ENCODE measurements at places on chromosomes 1 and 21.

DNA sequence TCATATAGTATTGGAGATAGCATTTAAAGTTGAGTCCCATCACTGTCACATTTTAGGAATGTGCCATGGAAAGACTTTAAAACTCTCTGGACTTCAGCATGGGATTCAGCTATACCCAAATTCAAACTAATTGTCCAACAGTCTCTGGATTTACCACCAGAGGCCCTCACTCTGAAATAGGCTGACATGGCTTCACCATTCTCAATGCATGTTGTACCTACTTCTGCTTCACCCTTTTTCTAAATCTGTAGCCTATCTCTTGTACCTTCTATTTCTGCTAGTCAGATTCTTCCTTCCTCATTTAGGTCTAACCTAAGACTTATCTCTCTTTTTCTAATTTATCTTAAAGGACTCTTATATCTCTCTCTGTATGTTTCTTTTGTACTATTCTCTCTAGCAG, 512.7 kb upstream of the ZRANB2 start:
- no peak for DNase-seq

- DNase-seq: no peak
Measured at GRCh38 chr1:220290140-220290761, 18.0 kb upstream of the RAB3GAP2 start.

- DNase-seq: no peak
Measured at GRCh38 chr1:64092851-64093371, 110.5 kb upstream of the UBE2U start.

DNA sequence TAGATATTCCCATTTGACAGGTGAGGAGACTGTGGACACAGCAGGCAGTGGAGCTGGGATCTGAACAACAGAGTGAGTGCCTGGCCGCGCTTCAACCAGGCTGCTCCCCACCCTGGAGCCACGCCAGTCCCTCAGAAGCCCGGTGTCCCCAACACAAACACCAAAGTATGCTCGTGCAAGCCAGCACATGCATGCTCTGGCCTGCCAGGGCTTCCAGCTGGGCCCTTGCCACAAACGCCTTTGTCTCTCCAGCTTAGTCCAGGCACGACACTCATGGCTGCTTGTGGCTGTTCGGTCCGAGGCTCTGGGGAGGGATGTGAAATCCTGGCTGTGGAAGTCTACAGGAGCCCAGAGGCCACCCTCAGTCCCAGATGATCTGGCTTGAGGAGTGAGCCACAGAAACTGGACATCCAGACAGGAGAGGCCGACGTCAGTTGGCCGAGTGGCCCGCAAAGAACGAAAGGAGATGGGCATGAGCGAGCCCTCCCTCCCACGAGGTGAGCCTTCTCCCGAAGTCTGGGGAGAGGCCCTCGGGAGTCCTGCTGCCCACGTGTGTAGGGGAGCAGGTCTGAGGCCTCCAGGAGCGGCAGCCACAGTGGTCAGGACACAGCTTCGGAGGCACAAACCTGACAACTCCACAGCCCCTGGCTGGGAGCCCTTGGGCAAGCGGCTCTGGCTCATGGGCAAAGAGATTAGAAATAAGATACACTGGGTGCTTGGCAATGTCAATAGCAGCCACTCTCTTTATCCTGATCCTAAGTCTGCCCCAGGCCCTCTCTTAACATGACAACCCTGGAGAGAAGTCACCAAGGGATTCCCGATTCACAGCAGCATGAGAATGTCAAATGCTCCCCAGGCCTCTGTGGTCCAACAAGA, 117.1 kb upstream of the IFFO2 start:
- DNase-seq: no peak

DNA sequence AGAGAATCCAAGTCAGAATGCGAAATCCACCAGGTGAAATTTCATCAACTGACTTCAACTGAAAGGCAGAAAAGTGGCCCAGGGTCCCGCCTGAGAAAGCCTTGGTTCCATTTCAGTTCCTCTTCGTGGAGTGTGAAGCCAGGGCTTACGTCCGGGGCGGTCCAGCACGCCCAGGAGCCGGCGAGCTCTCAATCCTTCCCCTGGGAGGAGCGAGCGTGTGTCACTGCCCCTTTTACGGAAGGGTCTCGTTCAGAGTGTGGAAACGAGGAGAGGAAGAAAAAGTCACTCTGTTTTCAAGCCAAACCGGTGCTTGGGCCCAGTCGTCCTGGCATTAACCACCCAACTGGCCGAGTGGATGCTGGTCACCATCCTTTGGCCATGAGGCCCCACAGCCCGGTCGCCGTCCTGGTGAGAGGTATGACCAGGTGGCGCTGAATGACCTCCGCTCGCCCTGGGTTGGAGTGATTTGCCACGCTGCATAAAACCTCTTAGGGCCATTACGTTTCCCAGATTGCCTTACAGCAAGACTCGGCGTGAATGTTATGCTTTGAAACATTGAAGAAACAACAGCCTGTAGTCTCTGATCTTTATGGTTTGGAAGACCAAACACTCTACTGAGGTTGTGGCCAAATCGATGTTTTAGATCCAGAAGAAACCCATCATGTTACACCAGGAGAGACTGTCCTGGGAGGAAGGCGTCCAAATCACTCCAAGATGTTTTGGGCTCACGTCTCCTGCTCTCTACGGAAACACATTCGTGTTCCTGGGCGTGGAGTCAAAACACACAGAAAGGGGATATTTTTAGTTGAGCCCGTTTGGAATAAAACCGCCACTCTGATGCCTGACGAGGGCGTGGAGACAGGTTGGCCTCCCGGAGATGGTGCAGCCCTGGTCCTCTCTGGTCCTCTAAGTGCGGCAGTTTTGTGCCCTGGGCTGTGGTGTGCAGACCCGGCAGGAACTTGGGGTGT, 93.6 kb upstream of the ACTRT2 start:
- DNase-seq: no peak

GRCh38 chr1:155030899-155031298, 2.7 kb downstream of the DCST2 start:
- DNase-seq: no peak

DNA sequence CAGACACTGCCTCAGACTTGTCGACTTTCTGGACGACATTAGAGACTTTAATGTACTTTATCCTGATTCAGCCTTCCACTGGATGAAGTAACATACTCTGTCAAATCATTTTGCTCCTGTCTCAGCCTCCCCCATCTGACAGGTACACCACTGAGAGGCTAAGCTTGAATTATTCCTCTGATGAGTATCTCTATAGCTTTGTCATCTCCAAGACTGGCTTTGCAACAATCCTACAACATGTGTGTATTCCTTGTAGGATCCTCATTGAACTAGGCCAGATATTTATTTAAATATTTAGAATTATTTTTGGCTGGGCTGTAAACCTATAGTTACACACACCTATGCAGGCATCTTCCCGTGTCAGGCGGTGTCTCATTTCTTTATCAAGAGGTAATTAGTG, 1.1 kb upstream of the TRIM58 start:
- no peak for DNase-seq

- no peak for DNase-seq
Measured at GRCh38 chr1:230002164-230002803, 64.8 kb upstream of the GALNT2 start.

GRCh38 chr21:29368906-29369305, 70.2 kb downstream of the BACH1 start:
- no peak for DNase-seq

- no peak for DNase-seq
Measured at GRCh38 chr1:160646180-160646579, 664 bp downstream of the SLAMF1 start.

GRCh38 chr1:175683491-175684298, 59.7 kb downstream of the TNR start:
- no peak for DNase-seq

DNA sequence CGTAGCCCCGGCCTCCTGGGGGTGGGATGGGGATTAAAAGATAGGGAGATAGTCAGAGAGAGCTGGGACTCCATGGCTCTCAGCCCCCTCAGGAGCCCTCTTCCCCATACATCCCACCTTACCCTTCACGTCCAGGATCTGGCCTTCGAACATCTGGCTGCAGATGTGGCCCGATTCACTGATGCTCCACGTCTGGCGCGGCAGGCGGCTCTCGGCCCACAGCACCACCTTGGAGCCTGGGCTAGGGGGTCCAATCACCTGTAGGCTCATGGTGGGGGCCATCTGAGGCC, 4.2 kb downstream of the CD52 start:
- DNase-seq: no peak

DNA sequence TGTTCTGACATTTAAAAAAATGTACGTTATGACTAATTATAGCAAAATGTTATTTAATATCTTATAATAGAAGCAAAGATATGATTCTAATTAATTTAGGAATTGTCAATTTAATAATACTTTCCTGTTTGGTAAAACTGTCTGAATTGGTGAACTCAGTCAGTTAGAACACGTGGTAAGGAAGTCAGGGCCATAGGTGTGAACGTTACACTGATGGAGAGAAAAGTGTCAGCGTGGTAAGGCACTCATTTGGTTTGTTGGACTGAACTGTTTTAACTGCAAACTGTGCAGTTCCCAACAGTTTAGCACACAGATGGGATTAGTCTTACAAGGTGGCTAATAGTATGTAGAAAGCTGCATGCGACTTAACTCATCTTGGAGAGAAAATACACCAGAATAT, 102.9 kb downstream of the EPB41 start:
- no peak for DNase-seq

- DNase-seq: no peak
Measured at GRCh38 chr1:22918644-22919043, 54.0 kb downstream of the LACTBL1 start.

DNA sequence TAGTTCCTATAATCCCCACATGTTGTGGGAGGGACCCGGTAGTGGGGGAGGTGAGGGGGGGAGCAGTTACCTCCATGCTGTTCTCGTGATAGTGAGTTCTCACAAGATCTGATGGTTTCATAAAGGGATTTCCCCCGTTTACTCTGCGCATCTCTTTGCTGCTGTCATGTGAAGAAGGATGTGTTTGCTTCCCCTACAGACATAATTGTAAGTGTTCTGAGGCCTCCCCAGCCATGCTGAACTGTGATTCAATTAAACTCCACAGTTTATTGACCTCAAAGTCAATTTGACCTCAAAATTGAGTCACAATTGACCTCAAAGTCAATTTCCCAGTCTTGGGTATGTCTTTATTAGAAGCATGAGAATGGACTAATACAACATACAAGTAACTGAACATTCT, 19.7 kb downstream of the DPH5 start:
- DNase-seq: no peak

DNA sequence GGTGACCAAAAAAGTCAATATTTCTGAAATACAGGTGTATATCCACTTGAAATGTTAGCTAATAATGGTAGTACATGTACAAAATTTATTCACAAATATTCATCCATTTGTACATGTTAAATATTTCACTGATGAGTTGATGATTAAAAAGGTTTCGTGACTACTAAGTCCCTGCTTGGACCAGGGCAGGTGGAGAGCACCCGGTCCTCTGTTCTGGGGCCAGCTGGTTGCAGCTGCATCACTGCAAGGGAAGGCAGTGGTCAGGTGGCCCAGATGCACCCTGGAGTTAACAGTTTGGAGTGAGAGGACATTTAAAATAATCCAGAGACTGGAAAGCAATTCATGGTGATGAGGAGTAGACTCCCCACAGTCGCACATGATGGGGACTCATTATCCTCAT, 141.2 kb downstream of the ZBTB18 start:
- no peak for DNase-seq

DNA sequence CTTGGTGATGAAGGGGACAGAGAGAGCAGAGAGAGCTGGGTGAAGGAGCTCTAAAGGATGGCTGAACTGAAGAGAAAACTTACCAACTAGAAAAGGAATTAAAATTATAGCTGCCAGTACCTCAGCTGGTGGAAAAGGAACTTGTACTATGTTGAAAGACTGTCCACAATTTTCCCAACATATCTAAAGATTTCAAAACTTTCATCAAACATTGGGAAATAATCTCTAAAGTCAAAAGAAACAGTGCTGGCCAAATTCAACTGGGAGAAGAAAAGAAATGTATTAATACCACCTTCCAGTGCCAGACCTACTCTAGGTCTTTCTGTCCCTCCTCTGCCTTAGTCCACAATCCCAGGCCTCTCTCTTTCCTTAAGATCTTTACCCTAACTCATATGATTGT, 6.1 kb downstream of the SMG5 start:
- DNase-seq: no peak

DNA sequence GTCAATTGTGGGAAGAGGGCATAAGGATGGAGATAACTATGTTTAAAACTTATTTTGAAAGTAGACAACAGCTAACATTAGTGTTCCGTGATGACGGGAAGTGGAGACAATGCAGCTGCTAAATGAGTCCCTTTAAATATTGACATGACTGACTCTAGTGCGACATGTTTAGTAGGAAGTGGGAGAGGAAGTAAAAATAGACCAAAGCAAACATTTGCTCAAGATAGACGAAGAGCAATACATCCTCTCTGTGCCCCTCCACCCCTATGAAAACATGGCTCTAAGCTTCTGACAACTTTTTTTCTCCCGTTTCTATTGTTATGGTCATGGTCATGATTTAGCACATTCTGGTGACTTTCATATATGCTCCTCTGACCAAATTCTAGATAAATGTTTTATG, 60.0 kb upstream of the HMCN1 start:
- no peak for DNase-seq

GRCh38 chr1:41501581-41501980, 17.1 kb upstream of the EDN2 start:
- DNase-seq: no peak

GRCh38 chr1:210405316-210405715, 76.6 kb downstream of the HHAT start:
- DNase-seq: no peak

GRCh38 chr1:71231751-71232150, 150.9 kb upstream of the ZRANB2 start:
- no peak for DNase-seq

- DNase-seq: no peak
Measured at GRCh38 chr1:230256896-230257295, 169.2 kb downstream of the PGBD5 start.

- DNase-seq: no peak
Measured at GRCh38 chr1:8211883-8212579, 105.9 kb upstream of the SLC45A1 start.

- DNase-seq: no peak
Measured at GRCh38 chr1:102535829-102536505, 539.2 kb upstream of the OLFM3 start.

- DNase-seq: no peak
Measured at GRCh38 chr1:107004421-107004820, 52.1 kb upstream of the PRMT6 start.

DNA sequence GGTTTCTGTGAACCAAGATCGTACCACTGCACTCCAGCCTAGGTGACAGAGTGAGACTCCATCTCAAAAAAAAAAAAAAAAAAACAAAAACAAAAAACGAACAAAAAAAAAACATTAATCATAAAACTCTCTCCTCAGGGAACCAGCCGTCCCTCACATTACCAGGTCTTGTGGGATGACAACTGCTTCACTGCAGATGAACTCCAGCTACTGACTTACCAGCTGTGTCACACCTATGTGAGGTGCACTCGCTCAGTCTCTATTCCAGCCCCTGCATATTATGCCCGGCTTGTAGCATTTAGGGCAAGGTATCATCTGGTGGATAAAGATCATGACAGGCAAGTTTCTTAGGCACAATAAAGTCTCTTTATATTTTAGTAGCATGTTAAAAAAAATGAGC, 32.3 kb upstream of the AGO1 start:
- DNase-seq: no peak

- no peak for DNase-seq
Measured at GRCh38 chr1:23889074-23889473, 21.0 kb upstream of the FUCA1 start.

GRCh38 chr1:39943471-39944290, 11.3 kb upstream of the MFSD2A start:
- DNase-seq: no peak

GRCh38 chr1:87678266-87678665, 349.6 kb downstream of the LMO4 start:
- DNase-seq: no peak

Measured in stimulated activated CD4-positive, alpha-beta T cell treated with anti-CD3 and anti-CD28 coated beads, TNF-alpha, amount 100 ng/mL, for 4 hours (primary cell).